ENCODE measurements at places on chromosomes 12 and 14. TPM values are rescaled to one million over a fixed set of nuclear protein-coding genes. Genes with fewer than 3 reads are reported as not detected.

GRCh38 chr14:77003960-77004710 lies 24.4 kb downstream of the IRF2BPL start:
- no peak for DNase-seq

Gene CAND1
- 84.5 TPM for total RNA-seq

GRCh38 chr14:32702562-32702961 lies 236.1 kb upstream of the NPAS3 start:
- no peak for DNase-seq

- no peak for DNase-seq
These were observed 115.7 kb upstream of the GSC start for GRCh38 chr14:94885481-94886155.

Gene RNASE1
- total RNA-seq, result not detected

Gene RNASE7
- total RNA-seq, result not detected

Gene KLHL33
- total RNA-seq, result not detected

GRCh38 chr14:66240105-66240504 lies 246.1 kb upstream of the CCDC196 start:
- DNase-seq, result no peak

GRCh38 chr12:82438356-82438755 lies 80.0 kb downstream of the METTL25 start:
- no peak for DNase-seq

Gene NUMB
- total RNA-seq, result 25.2 TPM

Gene GPHB5
- not detected for total RNA-seq

GRCh38 chr12:64085996-64086395 lies 136.1 kb downstream of the KICS2 start:
- peak; percentile 55 for DNase-seq

DNA sequence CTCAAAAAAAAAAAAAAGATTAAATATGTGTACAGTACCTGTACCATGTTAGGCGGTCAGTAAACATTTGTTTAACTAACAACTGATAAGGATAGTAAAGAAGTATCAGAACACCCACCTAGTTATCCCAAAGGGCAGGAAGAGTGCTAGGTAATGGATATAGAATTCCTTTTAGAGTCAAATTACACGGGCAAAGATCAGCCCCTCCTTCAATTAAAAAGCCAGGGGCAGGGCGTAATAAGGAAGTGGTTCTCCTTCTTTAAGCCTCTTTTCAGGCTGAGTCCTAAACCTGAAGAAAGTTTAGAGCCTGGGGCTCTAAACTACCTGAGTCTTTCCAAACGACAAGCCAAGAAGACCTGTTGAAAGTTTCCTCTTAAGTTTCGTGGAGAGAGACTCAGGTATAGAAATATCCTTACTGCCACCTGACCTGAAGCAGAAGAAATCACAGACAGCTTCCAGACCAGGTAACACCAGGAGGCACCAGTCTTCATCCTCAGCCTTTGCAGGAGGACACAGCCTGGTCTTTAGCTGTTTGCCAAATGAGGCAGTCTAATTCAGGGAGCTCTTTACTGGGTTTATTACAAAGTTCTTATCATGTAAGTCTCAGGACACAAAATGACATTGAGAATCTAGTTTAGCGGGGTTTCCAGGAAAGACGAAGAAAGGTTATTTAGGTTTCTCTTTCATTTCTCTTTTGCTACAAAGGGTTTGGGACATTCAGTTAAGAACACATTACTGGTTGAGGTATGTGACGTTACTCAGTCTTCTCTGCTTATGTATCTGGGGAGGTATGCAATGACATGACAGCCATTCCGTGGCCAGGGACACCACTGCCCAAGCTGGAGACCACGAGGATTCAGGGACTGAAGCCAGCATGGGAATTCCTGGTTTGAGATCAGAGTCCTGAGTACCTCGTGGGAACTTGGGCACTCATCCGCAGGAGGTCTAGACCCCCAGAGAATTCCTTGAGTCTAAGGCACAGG lies at the start of gene BCL2L14:
Gene BCL2L14 (plus strand): TSS at position 266 of the 983 bp plus-strand sequence. CDS start 8,367 bp downstream, outside the sequence.
- no peak for DNase-seq

GRCh38 chr14:60590991-60591414 lies 58.3 kb downstream of the SIX1 start:
- DNase-seq, result no peak

Gene CMA1
- not detected for total RNA-seq

Gene MIPOL1
- total RNA-seq, result 12.4 TPM

Gene PLCZ1
- total RNA-seq, result not detected

Gene PIK3C2G
- total RNA-seq, result not detected

- DNase-seq, result no peak
These were observed 23.5 kb downstream of the SDSL start for GRCh38 chr12:113445544-113446171.

GRCh38 chr12:74563927-74564326 lies 26.3 kb downstream of the ATXN7L3B start:
- DNase-seq, result no peak

Gene CDK2
- total RNA-seq, result 66.5 TPM

Measured in LHCN-M2 (cell line).